H4 (cell line): ENCODE measurements at places on chromosomes 12 and 14. TPM values are rescaled to one million over a fixed set of nuclear protein-coding genes. Genes with fewer than 3 reads are reported as not detected.

DNA sequence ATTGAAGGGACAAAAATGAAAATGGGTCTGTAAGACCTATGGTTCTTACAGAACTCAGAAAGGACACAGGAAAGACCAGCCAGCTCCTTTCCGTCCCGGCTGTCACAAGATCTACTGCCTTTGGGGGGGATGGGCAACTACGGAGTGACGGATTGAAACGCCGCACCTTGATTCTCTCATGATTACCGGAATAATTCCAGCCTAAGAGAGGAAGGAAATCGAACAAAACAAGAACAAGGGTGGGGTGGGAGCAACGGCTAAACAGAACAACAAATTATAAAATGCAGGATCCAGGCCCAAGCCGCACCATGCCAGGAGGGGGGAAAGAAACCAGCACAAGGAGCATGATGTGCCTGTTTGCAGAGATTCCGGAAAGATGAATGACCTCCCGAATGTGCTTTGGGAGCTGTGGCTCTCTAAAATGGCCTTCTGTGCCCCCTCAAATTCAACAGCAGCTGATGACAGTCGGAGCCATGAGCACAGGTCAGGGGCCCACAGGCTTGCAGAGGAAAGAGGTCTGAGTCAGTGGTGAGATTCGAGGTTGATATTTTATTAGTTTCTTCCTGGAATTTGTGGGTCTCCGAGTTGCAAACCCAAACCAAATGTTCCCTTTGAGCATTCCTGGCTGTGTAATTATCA lies 72.1 kb downstream of the SPRING1 start:
- no peak for DNase-seq

- no peak for DNase-seq
Measured at GRCh38 chr12:107736914-107737313, 24.0 kb downstream of the PRDM4 start.

Gene TAS2R43
- not detected in 2 replicates for total RNA-seq

DNA sequence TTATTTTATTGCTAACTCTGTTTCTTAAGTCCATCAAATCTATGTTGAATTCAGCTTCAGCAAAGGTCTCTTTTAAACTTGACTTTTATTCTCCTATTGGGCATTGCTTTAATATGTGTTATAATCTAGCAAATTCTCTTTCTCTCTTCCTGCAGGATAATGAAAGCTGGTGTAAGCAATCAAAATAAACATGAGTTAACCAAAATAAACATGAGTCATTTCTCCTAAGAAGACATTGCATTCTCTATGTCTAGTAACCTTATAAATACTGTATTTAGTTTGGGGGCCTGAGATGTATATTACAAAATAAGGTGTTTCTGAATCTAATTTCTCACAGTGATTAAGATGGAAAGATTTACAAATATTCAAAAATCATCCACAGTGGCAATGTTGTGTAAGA lies 739.1 kb upstream of the ATXN7L3B start:
- peak; percentile 53 for DNase-seq

Gene RNASE2
- not detected in 2 replicates for total RNA-seq

Gene CLEC1B
- not detected in 2 replicates for total RNA-seq

DNA sequence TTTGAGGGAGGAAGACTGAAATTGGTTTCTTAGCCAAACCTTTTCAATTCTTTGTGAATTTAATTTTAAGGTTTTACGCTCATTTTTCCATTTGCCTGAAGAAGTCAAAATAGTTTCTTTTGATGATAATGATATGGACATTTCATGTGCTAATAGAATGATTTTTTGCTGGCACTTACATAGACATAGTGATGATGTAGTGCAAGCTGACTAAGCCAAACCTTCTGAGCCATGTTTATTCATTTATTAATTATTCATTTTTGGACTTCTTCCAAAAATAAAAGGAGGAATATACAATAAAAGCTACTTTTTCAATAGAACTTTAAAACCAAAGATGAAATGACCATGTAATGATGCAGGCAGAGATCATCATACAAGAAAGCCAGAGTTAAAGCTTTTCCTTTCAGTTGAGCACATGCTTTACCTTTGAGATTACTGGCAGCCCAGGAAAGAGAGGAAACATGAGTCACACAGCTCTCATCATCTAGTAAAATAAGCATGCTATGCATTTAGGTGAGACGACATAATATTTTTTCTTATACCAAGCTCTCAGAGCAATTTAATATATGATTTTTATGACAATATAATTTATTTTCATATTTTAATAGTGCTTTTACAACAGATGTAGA lies 24.8 kb downstream of the KCNA1 start:
- DNase-seq = peak; percentile 42

DNA sequence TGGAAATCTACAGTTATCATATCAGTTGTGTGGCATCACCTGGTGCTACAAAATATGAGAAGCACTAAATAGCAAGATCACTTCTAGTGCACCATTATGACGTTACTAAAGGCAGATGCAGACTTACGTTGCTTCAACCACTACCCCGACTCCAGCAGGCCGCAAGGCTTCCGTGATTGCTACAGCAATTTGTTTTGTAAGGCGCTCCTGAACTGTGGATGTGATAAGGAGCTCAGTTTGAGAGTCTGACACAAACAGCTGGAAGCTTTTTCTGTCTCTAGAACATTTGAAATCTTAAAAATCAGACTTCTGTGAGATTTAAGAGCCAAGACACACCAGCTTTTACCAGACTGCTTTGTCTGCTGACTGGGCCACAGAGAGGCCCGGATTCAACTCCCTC lies 57.0 kb downstream of the GCH1 start:
- no peak for DNase-seq

Gene EPYC
- 5.6 and 7.6 TPM in 2 replicates for total RNA-seq

DNA sequence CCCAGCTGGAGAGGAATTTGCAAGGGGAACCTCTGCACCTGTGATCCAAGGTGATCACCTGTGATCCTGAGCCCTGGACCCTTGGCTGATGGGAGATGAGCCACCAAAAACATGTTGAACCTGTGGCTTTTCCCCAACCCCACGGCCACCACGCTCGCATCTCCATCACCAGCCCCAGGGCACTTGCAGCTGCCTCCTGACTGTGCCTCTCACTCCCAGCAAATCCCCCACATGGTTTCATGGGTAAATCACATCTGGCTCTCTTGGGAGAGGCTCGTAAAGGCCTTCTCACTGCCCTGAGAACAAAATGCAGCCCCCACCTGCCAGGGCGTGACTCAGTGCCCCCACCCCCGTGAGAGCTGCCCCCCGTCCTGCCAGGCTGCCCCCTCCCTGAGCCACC lies 76.0 kb downstream of the RFLNA start:
- no peak for DNase-seq

Gene PRR13
- total RNA-seq = 59.6 and 110 TPM in 2 replicates

GRCh38 chr14:105852378-105853088 lies 326.1 kb downstream of the TMEM121 start:
- no peak for DNase-seq

DNA sequence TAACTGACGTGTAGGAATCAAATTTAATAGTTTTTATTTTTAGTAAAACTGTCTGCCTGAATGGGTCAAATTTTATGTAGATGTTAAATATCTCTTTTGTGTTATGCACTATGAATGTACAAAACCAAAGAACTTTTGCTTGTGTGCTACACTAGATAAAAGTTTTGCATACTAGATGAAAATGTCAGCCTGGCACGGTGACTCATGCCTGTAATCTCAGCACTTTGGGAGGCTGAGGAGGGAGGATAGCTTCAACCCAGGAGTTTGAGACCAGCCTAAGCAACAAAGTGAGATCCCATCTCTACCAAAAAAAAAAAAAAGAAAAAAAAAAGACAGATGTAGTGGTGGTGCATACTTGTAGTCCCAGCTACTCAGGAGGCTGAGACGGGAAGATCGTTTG lies 11.1 kb downstream of the AEBP2 start:
- DNase-seq = no peak

DNA sequence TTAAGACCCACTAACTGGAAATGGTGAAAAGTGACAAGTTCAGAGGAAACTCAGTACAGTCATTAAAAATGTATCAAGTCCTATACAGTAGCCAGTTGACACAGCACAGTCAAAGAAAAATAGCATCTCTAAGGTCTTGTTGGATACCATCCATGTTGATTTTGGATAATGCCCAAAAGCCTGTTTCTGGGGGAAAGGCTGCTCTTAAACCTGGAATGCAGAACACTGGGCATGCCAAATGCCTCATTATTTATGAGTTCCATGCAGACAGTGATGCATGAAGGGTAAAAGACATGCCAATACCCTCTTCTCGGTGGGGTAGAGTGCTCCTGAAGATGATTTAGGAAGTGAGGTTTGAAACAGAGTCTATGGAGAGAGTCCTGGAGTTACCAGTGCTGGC lies 29.6 kb downstream of the KCNK13 start:
- DNase-seq = peak; percentile 10

Gene SLC4A8
- 2.1 and 2.6 TPM in 2 replicates for total RNA-seq

Gene NUDT4
- total RNA-seq = 22.9 and 24.6 TPM in 2 replicates

DNA sequence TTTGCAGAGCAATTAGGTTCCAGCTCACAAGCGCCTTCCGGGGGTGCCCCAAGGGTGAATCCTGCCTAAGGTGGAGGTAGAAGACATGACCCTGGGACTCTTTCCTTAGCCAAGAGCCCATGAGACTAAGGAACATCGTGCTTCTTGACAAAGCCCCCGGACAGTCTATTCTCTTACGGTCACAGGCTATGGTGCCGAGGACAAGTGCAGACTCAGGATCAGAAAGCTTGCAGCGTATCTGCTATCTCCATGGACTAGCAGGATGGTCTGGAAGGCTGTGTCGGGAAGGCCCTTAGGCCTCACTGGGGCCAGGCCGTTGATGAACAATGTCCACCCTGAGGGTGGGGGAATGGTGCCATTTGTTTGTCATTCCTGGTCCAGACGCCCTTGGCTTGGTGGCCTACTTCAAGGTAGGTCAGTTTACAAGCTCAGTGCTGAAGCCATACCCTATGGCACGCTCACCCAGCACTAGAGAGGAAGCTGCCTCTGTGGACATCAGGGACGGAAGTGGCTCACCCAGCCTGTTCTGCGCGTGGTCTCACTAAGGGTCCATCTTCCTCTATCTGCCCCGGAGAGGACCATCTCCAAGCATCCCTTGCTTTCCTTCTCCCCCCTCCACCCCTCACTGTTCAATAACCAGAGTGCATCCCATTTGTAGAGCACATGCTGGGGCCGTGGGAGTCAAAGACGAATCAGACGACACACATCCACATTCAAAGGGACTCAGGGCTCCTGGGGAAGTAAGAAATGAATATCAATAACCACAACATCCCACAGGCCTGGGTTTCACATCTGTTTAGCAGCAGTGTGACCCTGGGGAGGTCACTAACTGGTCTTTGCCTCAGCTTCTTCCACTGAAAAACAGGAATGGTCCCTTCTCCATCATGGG lies 45.0 kb upstream of the IQSEC3 start:
- no peak for DNase-seq

DNA sequence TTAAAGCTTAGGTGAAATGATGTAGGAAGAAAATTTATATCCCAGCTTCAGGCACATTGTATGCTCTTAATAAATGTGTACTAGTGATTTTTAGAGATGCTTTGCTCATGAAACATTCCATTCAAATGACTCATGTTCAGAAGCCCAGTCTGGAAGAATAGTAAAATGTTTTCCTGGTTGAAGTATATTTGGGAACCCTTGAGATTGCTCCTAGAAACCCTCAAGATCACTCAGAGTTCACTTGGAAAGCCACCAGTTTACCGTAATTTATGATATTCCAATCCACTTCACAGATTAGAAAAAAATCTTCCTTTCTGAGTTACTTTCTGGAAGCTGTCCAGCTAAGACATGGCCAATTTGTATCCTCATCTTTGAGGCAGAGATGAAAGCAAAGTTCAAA lies 186.4 kb downstream of the SYT10 start:
- DNase-seq = no peak

DNA sequence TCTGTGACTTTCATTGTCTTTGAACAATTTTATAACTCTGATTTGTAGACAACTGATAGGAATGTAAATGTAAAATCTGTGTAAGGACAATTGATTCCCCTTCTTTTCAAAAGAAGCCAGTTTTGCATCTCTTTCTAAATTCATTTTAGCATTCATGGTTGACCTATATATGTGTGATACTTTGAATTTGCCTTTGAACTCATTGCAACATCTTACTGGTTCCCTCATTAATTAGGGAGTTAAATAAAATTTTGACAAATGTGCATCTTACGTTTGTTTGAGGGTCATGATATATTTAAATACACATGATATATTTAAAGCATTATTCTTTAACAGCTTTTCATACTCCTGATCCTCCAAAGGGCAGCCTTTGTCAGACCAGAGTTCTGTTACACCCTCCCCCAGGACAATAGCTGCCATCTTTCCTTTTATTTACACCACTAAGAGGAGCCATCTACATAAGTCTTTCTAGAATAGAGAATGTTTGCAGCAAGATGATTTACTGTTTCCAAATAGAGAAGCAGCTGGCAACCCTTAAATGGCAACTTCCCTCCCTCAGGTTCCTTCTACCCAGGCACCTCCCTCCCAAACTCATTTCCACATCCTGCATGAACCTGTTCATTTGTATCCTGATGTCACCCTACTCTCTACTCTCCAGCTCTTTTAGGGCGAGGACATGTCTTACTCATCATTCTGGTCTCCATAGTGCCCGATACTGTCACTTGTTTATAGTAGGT lies 40.2 kb upstream of the APPL2 start:
- no peak for DNase-seq

DNA sequence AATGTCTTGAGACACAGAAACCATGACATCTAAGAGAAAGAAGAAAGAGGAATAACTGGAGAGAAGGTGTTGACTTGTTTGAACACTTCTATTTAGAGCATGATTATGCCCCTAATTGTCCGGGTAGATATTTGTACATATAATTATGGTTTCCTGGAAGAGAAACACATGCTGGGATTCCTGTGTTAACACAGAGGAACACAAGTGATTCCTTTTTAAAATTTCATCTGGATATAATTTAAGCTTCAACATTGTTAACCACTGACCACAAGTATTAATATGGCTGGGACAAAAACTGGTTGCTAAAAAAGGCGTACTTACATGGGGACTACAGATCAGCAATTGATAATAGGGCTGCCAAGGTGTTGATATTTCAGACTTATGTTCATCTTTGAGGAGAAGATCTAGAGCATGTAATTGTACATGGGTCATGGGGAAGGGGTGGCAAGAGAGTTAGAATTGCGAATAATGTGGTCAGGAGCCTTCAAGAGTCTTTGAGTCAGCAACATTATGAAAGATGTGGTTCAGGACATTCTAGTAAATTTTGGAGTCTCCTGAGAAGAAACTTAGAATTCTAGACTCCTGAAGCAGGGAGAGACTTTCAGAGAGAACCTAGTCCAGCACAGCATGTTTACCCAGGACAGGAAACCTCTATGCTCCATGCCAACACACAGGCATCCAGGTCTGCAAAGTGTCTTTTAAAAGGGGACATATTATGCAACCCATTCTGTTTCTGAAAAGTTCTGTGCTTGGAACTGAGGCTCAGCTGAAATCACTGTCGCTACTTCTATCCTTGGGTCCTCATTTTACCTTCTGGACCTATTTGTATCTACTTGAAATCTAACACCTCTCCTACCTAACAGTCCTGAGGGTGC lies 56.5 kb downstream of the SLC38A1 start:
- DNase-seq = no peak

DNA sequence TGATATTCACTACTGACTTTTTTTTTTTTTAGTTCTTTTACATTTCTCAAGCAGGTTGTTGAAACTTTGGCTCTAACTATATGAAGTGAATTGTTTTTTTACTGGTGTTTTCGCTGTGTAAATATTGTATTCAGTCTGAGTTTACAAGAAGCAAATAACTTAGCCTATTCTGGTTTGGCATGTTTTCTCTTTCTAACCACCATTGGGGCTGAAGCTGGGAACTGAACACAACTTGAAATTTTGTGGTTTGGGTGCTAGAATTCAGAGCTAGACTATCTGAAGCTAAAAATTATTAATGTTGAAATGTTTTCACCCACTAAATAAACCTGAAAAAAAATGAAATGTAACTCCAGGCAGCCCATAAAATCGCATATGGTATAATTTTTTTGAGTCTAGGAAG lies 37.2 kb downstream of the RAD51B start:
- peak; percentile 47 for DNase-seq

Gene RFX4
- not detected in 2 replicates for total RNA-seq

GRCh38 chr12:45273717-45274271 lies 57.9 kb downstream of the ANO6 start:
- peak; percentile 44 for DNase-seq
